Urinary bladder (tissue), 4 donors: ENCODE measurements at places on chromosomes 2 and 18. TPM values are rescaled to one million over a fixed set of nuclear protein-coding genes. Genes with fewer than 3 reads are reported as not detected.

AQP12A gene
- total RNA-seq, result not detected

LBH gene
- total RNA-seq, result 48.9 TPM

AMER3 gene
- 0.42 TPM for total RNA-seq

SAG gene
- not detected for total RNA-seq

IL36B gene
- total RNA-seq, result not detected

REG3G gene
- not detected for total RNA-seq

SUMO1 gene
- total RNA-seq, result 134 TPM

LTBP1 gene
- 175 TPM for total RNA-seq

SGO2 gene
- 18.0 TPM for total RNA-seq

TNFRSF11A gene
- total RNA-seq, result 11.1 TPM
